ENCODE measurements at places on chromosomes 6 and 20.

DNA sequence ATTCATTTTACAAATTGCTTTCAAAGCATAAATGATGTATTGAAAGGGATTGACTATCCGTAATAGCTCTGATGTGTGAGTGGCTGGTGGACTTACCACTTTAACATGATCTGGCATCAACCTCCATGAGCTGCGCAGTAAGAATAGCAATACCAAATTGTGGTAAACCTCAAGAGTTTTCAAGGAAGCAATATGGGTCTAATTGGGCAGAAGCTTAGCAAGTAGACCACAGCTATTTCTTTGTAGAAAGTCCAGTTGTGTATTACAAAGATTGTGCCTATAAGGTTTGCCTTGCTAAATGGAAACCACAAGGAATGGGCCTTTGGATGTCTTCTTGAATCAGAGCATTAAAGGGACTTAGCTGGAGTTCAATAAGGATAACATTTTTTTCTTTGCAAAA, 736.6 kb downstream of the KIF16B start:
- H3K36me3 ChIP-seq = no peaks in the 10 kb centered on the region
- no peaks in the 10 kb centered on the region for H3K4me1 ChIP-seq
- no peak overlapping the region for H3K27ac ChIP-seq
- H3K4me3 ChIP-seq = no peak overlapping the region

DNA sequence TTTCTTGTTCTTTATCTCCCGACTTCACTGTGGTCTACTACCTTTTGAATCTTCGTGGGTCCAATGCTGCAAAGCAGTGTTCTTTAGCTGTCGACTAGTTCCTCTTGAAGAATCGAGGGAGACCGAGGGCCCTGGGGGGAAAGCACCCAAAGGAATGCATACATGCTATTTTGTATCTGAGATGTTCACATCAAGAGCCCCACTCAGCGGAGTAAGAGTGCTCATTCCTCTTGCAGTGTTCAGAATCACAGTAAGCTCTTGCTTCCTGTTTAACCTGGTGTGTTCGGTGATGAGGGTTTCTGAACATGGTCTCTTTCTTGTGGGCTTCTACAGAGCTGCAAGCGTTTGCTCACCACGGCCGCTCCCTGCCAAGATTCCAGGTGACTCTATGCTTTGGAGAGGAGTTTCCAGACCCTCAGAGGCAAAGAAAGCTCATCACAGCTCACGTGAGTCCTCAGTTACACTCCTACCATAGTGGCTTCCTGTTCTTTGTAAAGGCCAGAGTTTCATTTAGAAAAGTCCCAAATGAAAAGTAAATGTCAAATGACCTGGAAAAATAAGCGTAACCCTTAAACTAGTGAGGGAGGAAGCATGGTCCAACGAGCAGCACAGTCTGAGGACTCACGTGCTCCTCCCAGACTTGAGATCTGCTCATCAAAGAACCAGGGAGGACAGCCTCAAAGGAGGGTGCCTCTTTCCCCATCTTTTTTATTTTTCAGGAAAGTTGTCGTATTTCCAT, 13.3 kb downstream of the IRF4 start:
- no peak overlapping the region for H3K4me3 ChIP-seq
- peaks cover 60% of the 10 kb centered on the region for H3K27me3 ChIP-seq
- DNase-seq = no peak
- no peak overlapping the region for H3K27ac ChIP-seq

DNA sequence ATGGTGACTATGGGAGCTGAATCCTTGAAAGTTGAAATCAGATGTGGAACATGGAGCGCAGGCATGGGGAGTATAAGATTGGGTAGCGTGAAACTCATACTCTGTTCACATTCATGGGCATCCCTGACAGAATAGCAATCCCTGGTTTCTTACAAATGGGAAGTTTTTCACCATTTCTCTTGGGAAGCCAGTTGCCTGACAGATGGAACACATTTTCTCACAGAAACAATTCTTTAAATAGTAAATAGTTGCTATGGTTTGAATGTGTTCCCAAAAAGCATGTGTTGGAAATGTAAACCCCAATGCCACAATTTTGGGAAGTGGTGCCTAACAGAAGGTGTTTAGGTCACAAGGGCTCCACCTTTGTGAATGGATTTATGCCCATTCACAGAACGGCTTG, 262.8 kb upstream of the HS3ST5 start:
- DNase-seq = no peak
- H3K27ac ChIP-seq = no peak overlapping the region
- no peaks in the 10 kb centered on the region for H3K27me3 ChIP-seq
- H3K4me1 ChIP-seq = no peaks in the 10 kb centered on the region

GRCh38 chr6:6588924-6589709, 597 bp downstream of the LY86 start:
- H3K4me1 ChIP-seq = no peaks in the 10 kb centered on the region
- no peak for DNase-seq
- H3K27ac ChIP-seq = no peak overlapping the region
- H3K4me3 ChIP-seq = no peak overlapping the region
- peaks cover 7% of the 10 kb centered on the region for H3K27me3 ChIP-seq

Data from chondrocyte (in vitro differentiated cells).